ENCODE measurements at places on chromosomes 12 and 14.

DNA sequence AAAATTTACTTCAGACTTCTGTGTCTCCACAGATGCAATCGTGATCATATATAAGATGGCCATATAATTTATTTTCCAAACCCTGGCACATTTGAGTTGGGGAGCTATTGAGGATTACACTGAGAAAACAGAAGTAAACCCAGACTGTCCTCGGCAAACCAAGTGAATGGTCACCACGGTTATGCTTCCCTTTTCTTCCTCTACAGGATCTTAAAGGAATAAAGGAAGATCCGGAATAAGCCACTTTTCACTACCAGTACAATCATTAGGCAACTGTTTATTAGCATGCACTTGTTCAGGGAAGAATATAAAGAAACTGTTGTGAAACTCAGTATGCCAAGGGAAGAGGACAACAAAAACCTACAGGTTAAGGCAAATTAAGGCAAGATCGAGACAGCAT, 27.6 kb downstream of the SBNO1 start:
- no peak for DNase-seq

DNA sequence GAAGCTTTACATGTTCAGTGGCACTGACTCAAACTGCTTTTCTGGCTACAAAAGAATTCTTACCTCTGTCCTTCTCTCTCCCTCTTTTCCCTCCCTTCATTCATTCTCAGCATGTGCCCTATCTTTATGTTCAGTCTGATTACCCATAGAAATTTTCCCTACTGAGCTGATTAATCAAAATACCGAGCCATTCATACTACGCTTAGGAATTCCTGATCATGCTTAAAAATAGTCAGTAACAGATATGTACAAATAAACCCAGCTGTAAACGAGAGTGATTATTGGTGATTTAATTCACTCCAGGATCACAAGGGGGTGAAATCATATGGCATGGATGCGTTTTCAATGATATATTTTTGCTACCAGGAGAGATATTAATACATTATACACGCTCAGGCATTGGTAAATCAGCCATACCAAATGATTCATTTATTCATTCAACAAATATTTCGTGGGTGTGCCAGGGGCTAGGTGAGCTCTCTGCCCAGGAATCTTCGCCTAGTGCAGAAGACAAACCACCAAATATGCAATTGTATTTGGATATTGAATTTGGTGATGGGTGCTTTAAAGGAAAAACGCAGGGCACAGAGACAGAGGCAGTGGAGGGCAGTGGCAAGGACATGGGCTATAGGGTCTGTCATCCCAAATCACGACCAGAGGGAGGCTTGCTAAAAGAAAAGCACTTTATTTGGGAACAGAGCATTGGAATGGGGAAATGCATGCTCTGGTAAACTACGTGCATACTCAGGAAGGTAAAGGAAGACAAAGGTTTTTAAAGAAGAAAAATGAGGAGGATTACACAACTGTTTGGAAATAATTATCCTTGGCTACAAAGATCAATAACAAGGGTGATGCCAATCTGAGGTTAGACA, 13.9 kb upstream of the VRK1 start:
- no peak for DNase-seq

DNA sequence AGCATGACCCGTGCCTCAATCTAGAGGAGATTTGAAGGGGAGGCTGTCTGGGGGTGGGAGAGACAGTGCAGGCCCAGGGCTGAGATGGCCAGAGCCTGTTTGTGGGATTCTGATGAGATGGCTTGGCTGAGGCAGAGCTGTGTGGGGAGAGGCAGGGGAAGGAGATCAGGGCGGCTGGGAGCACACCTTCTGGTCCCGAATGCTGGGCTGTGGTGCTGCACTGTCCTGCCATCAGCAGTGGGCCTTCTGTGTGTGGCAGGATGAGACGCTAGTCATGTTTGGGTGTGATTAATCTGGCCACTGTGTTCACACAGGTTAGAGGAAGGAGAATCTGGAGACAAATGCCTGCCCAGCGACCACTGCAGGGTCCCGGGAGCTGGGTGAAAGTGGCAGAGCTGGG, 300.9 kb downstream of the CACNA1C start:
- DNase-seq: no peak

GRCh38 chr12:31217356-31218130, 108.4 kb downstream of the SINHCAF start:
- no peak for DNase-seq

GRCh38 chr14:104369208-104369607, 210.4 kb upstream of the C14orf180 start:
- DNase-seq: no peak

DNA sequence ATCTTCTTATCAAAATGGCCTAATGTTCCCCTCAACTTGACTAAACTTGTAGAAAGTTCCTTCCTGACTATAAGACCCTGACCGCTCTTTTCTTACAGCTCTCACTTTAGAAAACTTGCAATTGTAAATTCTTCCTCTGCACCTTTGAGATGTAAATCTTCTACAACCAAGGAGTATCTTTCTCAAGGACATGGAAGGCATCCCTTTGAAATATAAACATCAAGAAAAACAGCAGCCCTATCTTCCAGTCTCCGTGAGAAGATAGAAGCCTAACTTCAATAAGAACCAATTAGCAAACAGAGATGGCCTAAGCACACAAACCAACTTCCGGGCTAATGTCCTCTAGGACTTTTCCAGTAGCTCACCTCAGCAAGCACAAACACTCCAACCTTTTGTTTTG, 210.3 kb downstream of the CPNE8 start:
- no peak for DNase-seq

- no peak for DNase-seq
Measured at GRCh38 chr14:58724206-58724605, 86.4 kb downstream of the DACT1 start.

DNA sequence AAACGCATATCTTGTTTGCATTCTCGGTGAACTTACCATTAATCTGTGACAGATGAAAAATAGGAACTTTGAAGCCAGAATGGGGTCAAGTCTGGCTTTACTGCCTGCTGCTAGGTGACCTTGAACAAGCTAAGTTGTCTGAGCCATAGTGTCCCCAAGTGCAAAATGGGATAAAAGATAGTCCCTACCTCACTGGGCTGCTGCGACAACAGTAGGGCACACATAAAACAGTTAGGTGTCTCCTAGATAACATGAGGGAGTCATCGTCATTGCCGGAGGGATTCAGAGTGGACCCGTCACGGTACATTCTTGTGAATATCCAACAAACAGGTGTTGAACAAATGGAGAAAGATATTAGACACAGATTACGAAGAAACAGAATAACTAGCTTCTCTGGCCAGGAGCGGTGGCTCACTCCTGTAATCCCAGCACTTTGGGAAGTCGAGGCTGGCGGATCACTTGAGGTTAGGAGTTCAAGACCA, 71.2 kb downstream of the NINJ2 start:
- no peak for DNase-seq

DNA sequence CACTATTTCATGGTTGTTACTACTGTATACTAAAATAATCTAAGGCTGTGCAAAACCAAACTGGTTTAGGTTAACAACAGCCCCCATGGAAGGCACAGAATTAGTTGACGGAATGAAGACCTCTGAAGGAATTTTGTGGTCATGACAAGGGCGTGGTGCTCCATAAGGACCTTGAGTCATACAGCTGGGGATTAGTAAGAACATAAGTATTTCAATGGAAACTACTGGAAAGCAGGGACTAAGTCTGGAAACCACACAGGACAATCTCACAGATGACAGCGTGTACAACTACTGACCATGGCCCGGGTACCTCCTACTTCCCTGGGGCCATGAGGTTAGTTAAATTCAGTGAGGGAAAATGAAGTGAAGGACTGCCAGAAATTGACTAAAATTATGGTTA, 98.5 kb upstream of the PLEKHA5 start:
- no peak for DNase-seq

DNA sequence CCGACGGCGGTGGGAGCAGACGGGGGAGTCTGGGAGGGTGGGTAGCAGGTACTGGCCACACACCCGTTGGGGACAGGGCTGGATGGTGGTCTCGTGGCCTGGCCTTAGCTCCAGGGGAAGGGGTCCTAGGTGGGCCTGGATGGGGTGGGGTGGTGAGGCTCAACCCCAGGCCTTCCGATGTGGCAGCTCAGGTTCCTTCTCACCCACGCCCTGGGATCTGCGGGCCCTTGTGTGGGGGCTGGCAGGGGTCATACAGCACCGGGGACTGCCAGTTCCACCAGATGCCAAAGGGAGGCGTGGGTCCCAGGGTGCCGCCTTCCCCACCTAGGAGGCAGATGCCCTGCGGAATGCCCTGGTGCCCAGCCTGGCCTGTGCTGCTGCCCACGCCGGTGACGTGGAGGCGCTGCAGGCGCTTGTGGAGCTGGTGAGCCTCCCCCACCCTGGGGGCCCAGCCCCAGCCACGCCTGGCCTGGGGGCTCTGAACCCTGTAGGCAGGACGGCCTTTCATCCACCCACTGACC, 21.0 kb downstream of the ASPG start:
- DNase-seq: no peak

DNA sequence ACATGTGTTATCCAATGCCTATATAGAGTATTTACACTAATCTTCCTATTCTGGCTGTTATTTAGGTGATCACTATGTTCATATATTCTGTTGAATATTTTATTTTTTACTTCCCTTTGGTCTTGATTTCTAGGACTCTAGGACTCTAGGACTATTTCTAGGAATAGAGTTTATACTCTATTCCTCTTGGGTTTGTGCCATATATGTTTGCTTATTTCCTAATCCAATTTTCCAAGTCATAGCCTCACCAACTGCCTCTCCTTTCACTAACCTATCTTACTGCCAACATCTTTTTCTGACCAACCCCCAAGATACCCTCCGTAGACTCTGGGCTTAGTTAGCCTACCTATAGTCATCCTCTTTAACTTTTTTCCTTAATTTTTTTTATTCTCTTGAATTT, 28.5 kb downstream of the ARF6 start:
- DNase-seq: no peak

DNA sequence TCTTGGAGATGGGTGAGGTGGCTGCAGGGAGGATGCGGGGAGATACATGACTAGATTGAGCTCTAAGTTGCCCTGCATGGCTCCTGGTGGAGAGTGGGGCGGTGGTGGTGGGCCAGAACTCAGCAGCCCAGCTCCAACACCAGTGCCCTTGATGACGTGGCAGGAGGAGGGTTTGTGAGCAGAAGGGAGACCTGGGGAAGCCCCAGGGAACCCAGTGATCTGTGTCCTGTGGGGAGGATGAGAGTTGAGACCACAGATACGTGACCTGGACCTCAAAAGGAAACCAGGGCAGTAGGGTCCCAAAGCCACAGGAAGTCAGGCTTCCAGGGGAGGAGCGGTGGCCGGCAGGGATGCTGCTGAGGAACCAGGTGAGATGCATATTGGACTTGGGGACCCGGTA, 989.1 kb upstream of the TMEM132C start:
- no peak for DNase-seq

- DNase-seq: no peak
Measured at GRCh38 chr12:112389228-112389627, 7.0 kb upstream of the HECTD4 start.

- DNase-seq: no peak
Measured at GRCh38 chr14:35444104-35444503, 39.6 kb upstream of the NFKBIA start.

DNA sequence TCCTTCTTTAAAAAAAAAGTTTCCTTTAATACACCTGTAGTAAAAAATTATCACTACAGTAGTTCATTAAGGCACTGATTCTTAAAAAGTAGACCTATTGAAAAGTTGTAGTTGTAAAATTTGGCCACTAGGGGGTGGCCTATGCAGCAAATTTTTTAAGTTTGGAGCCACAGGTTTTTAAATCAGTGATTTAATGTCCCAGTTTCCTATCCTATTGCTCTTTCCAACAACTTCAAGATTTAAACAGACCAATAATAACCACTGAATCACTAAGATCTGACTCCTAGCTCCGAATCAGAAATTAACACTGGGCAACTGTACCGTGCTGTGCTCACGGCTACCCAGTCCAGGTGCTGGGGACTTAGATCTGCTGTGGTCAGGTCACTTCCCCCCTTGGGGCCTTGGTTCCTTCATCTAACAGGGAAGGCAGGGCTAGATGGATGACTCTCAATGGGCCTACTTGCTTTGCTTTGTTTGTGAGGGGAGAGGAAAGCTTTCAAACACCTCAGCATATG, 279.3 kb downstream of the MED13L start:
- no peak for DNase-seq

DNA sequence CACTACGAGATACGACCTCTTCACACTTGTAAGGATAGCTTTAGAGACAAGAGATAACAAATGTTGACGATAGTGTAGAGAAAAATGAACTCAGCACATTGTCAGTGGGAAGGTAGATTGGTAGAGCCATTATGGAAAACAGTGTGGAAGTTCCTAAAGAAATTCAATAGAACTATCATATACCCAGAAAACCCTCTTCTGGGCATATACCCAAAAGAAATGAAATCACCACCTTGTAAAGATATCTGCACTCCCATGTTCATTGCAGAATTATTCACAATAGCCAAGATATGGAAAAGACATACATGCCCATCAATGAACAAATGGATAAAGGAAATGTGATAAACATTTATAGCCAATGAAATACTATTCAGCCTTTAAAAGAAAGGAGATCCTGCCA, 499.8 kb upstream of the TBX3 start:
- no peak for DNase-seq

- no peak for DNase-seq
Measured at GRCh38 chr14:100588671-100589070, 1.5 kb upstream of the BEGAIN start.
